ENCODE measurements at places on chromosomes 4 and X.

DNA sequence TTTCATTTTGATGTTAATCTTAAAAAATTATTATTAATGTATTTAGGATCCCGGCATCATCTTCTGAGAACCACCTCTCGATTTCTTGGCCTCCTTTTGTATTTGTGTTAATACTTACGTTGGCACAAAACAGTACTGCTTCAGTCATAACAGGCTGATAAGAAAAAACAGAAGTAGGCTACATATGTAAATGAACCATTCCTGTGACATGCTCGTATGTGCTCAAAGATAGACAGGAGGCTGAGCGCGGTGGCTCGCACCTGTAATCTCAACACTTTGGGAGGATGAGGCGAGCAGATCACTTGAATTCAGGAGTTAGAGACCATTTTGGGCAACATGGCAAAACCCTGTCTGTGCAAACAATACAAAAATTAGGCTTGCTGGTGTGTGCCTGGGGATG is 109.4 kb upstream of the H2AZ1 start:
- DNase-seq, result no peak

GRCh38 chr4:46254788-46255187 is 130.9 kb upstream of the GABRG1 start:
- no peak for DNase-seq

DNA sequence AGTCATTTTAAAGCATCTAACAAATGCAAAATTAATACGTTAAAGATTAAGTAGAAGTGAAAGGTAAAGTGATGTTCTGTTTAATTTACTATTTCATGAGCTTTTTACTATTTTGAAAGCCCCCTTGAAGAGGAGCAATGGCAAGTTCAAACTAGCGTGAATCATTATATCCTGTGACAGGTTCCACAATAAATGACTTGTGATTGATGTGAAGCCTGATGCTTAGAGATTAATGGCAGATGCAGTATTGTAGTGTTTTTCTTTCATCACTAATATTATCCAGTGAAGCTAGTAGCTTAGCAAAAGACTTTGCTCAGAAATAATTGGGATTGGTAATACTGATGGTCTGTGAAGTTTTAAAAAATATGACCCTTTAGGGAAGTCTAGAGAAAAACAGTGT is 57.3 kb downstream of the STOX2 start:
- no peak for DNase-seq

GRCh38 chrX:106927700-106928099 is 7.5 kb downstream of the CLDN2 start:
- DNase-seq, result no peak

DNA sequence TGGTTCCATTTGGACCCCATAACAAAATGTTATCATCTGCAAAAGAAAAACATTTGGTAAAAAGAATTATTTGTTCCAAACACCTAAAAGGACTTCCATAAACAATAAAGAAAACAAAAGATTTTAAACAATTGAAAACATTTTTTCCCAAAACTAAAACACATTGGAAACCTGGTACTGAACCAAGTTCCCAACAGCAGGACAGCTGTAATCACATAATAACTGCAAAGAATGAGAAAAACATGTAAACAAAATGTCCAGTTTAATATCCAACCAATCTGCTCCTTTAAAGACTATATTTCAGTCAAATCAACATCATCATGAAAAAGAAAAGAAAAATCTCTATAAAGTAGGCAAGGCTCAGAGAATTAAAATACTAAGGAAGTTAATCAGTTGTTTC is 36.3 kb downstream of the PRDM5 start:
- DNase-seq, result no peak

GRCh38 chrX:20361890-20362262 is 95.2 kb upstream of the RPS6KA3 start:
- peak; percentile 18 for DNase-seq

DNA sequence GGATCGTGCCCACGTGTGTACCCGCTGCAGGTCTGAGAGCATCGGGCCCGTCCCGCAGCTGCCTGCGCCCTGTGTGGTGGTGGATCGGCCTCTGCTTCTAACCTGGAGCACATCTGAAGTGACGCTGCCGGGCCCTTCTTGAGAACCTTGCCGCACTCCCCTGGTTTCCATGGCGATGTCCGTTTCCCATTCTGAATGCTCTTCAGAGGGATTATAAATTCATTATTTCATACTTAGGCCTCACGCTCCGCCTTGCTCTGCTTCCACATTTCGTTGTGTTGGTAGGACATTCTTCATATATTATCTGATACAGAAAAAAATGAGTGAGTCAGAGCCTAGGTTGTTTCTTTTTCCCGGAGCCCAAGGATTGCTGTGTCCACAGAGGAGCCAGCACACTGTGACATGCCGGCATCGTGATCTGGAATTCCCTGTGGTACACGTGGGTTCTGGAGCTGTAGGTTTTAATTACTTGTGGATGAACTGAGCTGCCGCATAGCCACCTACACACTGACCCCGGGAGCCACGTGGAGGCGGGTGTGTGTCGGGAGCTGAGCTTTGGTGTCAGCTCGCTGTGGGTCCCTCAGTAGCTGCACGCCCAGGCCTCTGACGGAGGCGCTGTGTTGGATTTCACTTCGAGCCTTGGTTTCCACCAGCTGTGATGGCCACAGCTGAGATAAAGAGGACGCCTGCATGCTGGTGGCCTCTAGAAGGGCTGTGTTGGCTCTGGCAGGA is 63.4 kb downstream of the PSAPL1 start:
- DNase-seq, result no peak
